Glutamatergic neuron (in vitro differentiated cells): ENCODE measurements at places on chromosomes 2 and 18. TPM values are rescaled to one million over a fixed set of nuclear protein-coding genes. Genes with fewer than 3 reads are reported as not detected.

DNA sequence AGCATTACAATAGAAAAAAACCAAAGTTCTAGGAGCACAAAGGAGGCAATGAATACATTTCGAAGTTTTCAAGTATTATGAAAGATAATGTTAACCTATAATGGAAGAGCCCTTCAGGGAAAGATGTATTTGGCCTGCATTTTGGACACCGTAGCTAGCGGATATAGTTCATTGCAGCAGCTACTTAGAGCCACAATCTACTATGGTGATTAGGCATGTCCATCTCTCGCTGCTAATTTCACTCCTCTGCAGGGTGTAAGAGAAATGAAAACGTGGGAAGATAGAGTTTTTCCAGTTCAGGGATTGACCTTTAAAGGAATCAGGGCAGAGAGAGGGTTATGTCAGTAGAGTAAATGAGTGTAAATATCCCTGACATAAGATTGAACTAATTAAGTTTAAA is 8.5 kb upstream of the CAVIN2 start:
- DNase-seq = no peak

- DNase-seq = no peak
These were observed 1.8 kb downstream of the SEC11C start for GRCh38 chr18:59141294-59142068.

GRCh38 chr2:233976087-233976486 is 58.9 kb downstream of the TRPM8 start:
- DNase-seq = no peak

- no peak for DNase-seq
These were observed 6.1 kb upstream of the CPLX4 start for GRCh38 chr18:59324623-59324971.

DNA sequence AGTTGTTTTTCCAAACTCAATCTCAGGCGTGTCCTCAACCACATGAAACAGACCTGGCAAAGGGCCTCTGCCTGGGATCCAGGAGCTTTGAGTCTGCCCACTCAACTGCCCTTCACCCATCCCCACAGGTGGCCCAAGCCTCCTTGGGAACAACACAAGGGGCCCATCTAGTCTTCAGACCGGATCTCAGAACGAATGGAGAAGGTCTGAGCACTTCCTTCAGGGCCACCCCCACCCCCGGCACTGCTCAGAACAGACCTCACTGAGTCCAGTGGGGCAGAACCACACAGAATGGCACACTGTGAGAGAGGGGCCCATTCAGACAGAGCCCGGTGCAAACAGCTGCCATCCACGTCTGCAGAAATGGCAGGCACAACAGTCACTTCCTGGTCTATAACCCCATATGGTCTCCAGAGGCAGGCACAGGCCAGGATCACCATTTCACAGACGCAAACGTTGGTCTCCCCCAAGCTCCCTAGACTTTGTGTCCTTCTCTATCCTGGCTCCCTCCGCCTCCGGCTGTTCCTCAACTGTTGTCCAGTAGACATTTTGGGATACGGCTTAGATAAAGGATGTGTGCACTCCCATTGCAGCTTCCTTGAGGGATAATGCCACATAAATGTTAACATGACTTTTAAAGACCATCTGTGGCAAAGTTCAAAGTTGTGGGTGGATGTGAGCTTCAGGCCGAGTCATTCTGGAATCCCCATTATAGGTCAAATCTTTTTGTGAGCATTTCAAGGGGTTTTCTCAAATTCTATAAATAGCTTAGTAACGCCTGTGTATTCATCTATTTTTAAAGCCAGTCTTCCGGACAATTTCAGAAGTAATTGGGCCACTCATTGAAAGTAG is 149.7 kb downstream of the SMAD7 start:
- DNase-seq = peak; percentile 6

DNA sequence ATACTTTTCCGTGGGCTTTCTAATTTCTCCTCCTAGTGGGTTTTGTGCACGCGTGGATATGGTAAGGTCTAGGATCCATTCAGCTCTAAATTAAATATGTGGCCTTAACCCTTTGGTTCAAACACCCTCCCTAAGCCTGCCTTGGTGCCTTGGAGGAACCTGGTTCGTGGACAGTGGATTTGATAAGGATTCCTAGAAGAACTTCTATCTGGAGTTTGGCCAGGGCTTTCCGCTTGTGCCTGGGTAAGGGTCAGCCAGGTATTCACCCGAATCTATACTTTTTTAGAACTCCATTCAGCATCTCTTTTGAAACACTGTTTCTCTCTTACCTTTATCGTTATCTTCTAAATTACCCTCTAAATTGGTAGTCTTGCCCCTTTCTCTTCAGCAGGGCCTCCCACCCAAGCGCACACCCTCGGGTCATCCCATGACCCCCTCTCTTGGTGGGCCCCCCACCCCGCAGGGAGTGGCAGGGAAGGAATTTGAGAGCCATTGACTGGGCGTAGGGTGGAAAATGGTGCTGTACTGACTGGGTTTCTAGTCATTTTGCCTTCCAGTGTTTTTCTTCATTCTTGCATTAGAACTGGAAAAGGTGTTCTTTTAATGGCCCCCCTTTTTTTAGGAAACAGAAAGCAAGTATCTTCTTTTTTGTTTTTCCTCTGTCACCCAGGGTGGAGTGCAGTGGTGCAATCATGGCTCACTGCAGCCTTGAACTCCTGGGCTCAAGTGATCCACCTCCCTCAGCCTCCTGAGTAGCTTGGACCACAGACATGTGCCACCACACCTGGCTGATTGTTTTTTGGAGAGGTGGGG is 1.8 kb downstream of the SOCS6 start:
- DNase-seq = no peak

Gene SERPINB12
- not detected for total RNA-seq

Gene SERPINB7
- not detected for total RNA-seq
